ENCODE measurements at places on chromosomes 12 and 14.
A peak's percentile ranks its signal among the peaks of the same experiment; 100 is the strongest.

DNA sequence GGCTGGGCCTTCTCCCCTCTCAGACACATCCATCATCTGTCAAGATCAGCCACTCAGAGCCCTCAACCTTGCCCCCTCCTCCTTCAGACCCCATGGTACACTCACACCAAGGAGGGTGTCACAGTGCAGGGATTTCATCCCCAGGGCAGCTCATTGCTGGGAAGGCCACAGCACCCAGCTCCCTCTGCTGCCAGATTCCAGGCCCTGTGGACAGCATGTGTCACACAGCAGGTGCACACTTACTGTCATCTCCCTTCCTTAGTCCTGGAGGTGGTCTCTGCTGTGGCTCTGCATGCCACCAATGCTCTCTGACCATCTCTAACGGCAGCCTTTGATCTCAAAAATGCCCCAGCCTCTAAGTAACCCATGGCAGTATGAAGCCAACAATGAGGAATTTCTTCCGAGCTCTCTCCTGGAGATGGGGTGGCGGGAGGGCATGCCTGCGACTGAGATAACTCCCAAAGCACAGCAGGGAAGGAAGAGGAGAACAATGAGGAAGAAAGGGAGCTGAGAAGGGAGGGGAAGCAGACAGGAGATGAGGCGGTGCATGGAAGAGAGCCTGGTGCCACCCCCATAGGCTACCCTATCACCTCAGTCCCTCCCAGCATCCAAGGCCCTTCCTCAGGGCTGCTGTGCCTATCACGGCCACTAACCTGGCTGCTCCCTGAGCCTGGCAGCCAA lies 101.0 kb downstream of the SINHCAF start:
- ATAC-seq = peak; percentile 38

DNA sequence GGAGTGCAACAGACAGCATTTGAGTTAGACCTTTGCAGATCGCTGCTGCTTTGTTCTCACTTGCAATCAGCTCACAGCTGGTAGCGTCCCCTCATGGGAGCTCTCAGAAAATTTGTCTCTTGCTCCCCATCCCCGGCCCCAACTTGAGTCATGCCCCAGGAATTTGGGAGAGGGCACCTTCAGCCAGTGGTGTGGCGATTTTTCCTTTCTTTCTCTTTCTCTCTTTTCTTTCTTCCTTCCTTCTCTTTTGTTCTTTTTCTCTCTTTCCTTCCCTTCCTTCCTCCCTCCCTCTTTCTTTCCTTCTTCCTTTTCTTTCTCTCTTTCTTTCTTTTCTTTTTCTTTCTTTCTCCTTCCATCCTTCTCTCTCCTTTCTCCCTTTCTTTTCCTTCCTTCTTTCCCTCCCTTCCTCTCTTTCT lies 34.2 kb upstream of the MAP1LC3B2 start:
- no peak for ATAC-seq

- peak; percentile 85 for ATAC-seq
Observed at GRCh38 chr14:27435923-27436670, 838.3 kb upstream of the NOVA1 start.

- no peak for ATAC-seq
Observed at GRCh38 chr14:24247422-24247821, 5.0 kb upstream of the TINF2 start.

DNA sequence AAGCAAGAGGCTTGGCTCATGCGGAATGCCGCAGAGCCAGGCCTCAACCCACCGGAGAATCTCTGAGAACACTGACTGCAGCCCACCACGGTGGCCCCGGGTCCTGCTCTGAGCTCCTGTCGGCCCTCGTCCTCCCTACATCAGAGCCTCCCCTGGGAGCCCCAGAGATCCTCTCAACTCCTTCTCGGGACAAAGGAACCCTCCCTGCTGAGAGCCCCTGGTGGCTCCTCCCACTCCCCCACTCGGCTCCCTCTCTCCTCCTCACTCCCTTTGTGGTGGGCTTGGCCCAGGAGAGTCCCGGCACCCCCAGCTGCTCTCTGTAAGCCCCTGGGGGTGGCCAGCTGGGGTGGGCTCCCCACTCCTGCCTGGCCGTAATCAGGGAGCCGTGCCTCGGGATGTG lies 11.1 kb upstream of the INF2 start:
- ATAC-seq = no peak

DNA sequence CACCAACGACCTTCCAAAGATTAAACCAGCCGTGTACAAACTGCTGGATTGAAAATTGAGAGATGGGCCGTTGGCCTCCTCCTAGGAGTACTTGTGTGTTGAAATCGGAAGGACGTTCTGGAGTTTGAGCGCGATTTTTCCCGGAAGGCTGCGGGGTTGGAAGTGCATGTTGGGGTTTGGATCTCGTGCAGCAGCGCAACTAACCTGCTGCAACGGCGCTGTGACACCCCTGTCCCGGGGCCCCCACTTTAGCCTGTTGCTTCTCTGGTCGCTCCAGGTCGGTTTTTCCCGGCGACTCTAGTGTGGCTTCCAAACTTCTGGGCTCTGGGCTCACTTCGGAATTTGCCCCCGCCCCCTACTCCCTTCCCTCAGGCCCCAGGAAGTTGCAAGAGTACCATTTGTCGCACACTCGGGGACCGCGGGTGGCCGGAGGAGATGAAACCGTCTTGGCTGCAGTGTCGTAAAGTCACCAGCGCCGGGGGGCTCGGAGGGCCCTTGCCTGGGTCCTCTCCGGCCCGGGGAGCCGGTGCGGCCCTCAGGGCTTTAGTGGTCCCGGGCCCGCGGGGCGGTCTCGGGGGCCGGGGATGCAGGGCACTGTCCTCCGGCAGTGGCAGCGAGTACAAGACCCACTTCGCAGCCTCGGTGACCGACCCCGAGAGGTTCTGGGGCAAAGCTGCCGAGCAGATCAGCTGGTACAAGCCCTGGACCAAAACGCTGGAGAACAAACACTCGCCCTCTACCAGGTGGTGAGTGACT lies at the start of gene ACSS3:
Gene ACSS3, plus strand, starts transcription at position 394 of the 756 bp plus-strand sequence. Its CDS starts 42 bp downstream, at position 436.
- ATAC-seq = peak; percentile 51

GRCh38 chr12:39526974-39527373 lies 84.1 kb upstream of the KIF21A start:
- ATAC-seq = peak; percentile 79

DNA sequence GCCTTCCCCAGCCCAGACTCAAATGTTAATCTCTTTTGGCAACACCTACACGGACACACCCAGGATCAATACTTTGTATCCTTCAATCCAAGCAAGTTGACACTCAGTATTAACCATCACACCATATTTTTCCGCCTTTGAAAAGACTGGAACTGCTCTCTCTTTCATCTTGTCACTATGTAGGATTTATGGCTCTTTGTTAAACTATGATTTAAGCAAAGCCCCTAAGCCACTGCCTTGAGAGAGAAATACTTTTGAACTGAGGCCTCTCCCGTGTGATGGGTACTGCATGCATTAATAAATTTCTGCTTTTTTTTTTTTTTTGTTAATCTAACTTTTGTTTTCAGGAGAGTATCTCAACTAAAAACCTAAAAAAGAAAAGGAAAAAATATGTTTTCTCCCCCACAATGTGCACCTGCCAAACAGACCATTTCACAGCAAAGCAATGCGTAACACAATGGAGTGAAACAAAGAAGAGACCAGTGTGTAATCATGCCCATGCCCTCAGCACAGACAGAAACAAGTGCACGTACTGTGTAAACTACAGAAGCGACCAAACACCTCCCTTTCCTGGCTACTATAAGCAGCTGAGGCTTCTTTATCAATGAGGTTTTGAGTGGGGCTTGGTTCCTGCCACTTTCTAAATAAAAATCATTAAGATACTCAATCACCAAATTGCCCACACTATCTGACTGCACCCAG lies 28.3 kb upstream of the ETFBKMT start:
- ATAC-seq = peak; percentile 50

DNA sequence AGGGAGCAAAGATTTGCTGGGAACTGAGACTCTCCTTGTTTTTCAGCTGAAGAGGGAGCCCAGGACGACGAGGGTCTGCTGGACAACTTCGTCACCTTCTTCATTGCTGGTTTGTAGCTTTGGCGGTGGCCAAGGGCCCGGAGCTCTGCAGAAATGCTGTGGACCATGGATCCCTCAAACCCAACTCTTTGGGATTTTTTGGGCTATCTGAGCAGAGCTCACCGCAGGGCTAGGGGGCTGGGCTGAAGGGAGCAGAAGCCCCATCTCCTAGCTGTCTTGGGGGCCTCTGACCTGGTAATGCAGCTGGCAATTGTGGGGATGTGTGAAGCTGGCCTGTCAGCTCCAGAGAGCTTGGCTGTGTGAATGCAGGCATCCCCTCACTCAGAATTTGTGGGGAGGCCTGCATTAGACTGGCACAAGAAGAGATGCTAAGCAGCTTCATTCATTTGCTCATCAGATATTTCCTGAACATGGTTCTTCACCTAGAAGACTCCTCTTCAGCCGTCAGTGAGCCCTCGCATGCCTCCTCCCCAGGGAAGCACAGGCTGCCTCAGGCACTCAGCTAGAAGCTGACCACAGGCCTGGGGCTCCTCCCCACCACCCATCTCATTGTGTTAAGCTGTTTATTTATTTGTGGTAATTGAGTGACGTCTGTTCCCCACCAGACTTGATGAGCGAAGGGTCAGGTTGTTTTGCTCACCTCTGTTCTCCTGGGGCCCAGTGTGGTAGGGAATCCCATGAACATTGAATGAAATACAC lies 32.2 kb downstream of the CYP46A1 start:
- ATAC-seq = no peak

GRCh38 chr14:76313303-76313702 lies 62.6 kb upstream of the ESRRB start:
- ATAC-seq = peak; percentile 25

DNA sequence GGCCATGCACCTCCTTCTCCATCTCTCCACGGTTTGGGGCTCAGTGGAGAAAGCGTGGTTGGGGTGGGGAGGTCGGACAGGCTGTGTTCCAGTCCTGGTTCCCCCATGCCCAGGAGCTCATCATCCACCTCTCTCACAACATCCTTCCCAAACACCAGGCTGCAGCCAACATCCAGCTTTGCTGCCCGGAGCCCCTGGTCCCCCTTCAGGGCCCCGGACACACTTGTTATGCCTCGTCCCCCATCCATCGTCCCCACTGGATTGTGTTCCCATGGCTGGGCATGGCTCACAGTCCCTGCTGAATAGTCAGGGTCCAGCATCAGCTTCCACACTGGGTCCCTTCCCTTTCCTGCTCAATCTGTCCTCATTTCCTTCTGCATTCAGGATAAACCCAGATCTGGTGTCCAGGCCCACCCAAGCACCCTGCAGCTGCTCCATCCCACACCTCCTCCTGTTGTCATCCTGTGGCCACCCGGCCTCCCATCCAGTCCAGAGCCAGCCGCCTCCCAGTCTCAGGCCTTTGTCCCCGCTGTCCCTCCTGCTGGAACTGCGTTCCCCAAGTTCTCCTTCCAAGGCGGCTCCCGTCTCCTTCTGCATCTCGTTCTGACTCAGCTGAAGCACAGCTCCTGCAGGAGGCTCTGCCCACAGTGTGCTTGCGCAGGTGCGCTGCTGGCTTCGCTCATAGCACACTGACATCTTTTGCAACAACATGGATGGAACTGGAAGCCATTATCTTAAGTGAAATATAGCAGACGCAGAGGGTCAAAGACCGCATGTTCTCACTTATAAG lies 211.4 kb upstream of the RTL1 start:
- ATAC-seq = no peak

DNA sequence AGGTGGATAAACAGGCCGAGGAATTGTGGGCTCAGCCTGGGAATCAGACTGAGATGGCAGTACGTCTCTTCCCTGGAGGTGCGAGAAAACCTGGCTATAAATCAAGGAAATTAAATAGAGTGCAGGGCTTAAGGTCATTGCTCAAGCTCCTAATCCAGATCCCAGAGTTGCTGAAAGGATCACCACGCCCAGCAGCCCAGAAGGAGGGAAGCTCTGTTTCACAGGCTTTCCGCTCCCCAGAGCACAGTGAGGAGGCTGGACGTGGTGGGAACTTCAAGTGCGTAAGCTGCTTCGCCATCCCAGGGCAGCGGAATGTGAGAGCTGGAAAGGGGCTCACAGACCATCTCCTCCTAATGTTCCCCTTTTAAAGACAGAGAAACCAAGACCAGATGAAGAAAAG lies 651.6 kb upstream of the TBX3 start:
- ATAC-seq = no peak

DNA sequence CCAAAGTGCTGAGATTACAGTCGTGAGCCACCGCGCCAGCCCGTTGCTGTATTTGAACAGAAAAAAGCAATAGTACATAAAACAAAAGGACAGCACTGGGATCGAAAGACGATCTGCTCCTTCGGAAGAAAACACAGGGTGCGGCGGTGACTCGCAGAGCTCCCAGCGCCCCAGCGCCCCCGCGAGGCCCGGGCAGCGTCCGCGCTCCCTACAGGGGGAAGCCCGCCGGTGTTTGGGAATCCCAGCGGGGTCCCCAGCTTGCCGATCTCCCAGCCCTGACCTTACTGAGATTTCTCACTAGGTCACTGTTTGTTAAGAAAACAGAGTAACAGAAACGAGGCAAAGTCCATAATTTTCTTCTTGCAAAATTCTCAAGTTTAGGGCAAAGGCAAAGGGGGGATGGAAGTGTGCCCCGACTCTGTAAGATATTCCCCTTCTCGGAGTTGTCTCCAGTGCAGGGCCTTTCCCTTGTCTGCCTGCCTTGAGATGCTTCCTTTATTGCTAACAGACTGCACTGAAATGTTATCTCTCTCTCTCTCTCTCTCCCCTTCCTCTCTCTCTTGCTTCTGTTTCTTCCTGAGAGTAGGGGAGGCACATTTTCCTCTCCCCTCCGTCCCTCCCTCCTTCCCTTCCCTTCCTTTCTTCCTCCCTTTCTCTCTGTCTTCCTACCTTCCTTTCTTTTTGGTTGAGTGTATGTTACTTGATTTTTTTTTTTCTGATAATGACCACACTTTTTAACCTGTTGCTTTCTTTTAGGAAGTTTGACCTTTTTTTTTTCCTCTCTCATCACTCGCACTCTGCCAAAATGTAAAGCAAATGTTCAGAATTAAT lies 91.9 kb downstream of the TMEM30B start:
- peak; percentile 90 for ATAC-seq

DNA sequence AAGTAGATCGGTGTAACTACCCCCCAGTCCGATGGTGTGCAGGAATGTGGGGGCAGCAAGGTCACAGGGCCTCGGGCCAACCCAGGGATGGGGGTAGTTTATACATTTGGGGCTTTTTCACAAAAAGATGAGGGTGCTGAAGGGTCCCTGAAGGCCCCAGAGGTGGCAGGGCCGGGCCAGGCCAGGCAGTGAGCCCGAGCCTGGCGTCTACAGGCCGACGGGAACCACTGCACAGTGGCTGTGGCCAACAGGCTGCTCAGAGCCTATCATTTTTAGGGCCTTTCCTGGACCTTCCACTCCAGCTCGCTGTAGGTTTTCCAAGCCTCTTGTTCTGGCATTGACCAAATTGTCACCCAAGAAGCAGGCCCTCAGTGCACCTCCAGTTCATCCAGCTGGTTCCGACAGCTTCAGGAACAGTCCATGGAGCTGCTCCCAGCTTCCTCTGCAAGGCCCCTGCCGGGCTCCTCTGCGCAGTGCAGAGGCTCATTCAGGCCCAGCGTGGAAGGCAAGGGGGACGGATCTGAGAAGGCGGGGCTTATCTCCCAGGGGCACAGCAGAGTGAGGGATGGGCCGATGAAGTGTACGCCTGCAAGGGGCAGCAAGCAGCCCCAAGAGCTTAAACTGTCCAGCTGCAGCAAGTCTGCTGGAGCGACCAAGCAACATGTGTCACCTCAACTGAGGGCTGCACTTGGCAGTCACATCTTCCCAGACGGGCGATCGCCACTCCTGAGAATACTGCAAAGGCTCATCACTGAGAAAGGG lies 13.9 kb downstream of the CDCA4 start:
- ATAC-seq = no peak

- no peak for ATAC-seq
Observed at GRCh38 chr14:56055511-56055910, 62.7 kb upstream of the PELI2 start.

- ATAC-seq = no peak
Observed at GRCh38 chr14:83780321-83780720, 1749.6 kb upstream of the FLRT2 start.

- ATAC-seq = no peak
Observed at GRCh38 chr12:43044241-43044640, 454.7 kb upstream of the PRICKLE1 start.

GRCh38 chr12:2335513-2335912 lies 282.7 kb downstream of the CACNA1C start:
- ATAC-seq = no peak
